ENCODE measurements at places on chromosomes 5 and 9.
A peak's percentile ranks its signal among the peaks of the same experiment; 100 is the strongest.

- DNase-seq: no peak
These were observed 1.9 kb downstream of the MOB3B start for GRCh38 chr9:27527702-27528075.

- no peak for DNase-seq
These were observed 1.2 kb upstream of the NIPAL4 start for GRCh38 chr5:157458835-157459234.

DNA sequence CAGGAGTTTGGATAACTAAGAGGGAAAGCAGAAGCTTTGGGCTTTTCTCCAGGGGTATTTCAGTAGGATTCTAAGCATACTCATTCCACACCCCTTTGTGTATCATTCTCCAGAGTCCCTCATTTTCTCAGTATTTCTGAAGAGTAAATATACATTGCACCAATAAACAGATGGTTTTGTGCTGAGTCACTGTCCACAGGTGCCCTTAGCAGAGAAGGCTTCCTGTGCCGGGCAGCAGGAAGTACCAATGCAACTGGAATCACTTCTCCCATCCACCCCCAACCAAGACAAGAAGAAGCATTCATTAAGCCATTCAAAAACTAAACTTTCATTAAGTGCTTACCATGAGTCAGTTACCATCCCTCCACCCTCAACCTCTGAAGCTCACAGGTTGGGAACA, 3.6 kb upstream of the CCNJL start:
- DNase-seq: no peak

GRCh38 chr5:171242521-171242920, 66.5 kb upstream of the TLX3 start:
- no peak for DNase-seq

- DNase-seq: no peak
These were observed 89.9 kb upstream of the TXNDC8 start for GRCh38 chr9:110427497-110428104.

- DNase-seq: no peak
These were observed 797.9 kb downstream of the TLE4 start for GRCh38 chr9:80369641-80370040.

GRCh38 chr5:107320846-107321245, 349.9 kb downstream of the EFNA5 start:
- no peak for DNase-seq

GRCh38 chr9:38250279-38251035, 142.0 kb upstream of the ALDH1B1 start:
- no peak for DNase-seq

- no peak for DNase-seq
These were observed 13.1 kb upstream of the LHFPL2 start for GRCh38 chr5:78661691-78662090.

DNA sequence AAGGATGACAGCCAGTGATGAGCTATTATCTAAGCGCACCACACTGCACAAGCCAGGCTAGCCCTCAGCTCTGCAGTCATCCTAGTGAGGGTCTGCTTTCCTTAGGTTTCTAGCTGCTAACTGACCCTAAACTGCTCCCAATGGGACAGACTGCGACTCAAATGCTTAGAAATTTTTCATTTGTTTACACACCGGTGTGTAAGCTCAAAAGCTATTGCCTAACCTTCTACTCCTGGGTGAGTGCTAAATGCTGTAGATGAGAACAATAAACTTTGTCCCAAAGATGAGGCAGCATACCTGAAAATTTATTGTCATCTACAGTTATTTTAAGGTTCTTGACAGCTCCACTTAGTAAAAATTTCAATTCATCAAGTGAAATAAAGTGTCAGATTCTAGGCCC, 311.4 kb downstream of the TMEM167A start:
- no peak for DNase-seq

DNA sequence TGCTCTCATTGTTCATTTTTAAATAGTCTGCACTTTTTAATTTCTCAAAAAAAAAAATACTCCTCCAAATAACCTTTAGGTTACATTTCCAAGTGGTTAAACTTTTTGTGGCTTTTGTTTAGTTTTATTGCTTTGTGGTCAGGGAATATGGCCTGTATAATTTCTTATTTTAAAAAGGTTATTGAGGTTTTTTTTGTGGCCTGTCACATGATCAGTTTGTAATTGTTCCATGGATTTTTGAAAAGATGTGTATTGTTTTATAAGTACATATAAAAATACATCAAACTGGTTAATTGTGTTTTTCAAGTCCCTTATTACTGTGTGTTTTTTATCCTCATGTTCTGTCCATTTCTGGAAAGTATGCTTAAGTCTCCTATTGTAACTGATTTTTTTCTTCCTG, 64.0 kb downstream of the ZNF618 start:
- DNase-seq: no peak

- DNase-seq: no peak
These were observed 22.4 kb upstream of the RETREG1 start for GRCh38 chr5:16639206-16639605.

DNA sequence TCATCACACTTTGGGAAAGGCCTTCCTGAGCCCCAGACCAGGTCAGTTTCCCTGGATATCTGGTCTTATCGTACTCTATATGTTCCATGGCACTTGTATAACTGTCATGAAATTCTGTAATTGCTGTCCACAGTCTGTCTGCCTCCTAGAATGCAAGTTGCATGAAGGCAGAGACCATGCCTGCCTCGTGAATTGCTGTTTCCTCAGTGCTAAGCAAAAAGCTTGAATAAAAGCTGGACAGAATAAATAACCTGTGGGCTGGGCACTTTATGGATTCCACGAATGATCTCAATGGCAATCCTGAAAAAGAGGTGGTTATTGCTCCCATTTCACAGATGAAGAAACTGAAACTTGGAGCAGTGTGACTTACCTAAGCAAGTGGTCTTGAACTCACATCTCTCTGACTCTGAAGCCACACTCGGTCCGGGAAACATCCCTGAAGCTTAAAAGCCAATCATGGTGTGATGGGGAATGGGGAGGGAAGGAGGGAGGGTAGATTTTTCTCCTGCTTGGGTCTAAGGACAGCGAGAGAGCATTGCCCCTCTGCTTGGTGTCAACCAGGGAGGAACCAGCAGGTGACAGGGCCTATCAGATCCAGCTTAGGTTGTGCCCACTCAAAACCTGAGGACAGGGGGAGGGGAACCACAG, 13.2 kb upstream of the LHX2 start:
- no peak for DNase-seq

GRCh38 chr9:27194401-27195091, 85.5 kb downstream of the TEK start:
- no peak for DNase-seq

DNA sequence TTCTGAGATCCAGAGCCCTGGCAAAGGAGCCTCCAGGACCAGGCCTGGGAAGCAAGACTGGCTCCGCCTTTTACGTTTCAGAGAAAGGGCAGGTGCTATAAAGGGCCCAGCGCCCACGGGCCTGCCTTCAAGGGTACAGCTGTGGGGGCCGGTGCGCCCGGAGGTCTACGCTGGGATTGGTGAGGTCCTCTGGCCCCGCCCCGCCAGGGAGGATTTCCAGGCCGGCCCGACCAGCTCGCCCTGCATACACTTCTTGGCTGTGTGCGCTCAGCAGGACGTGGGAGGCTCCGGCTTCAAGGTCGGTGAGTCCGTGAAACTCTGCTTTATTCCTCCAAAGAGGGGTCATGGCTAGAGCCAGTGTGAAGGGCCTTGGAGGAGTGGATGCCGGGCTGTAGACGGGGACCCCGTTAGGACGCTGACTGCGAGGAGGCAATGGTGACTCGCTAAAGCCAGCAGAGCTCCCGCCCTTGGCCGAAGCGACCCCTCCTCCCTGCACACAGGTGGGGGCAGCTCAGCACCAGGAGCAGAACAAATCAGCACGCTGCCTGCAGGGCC, at the start of gene CKMT2:
TSS of gene CKMT2 (plus strand) at position 243 of the 555 bp plus-strand sequence. CDS start 17,811 bp downstream, outside the sequence.
- DNase-seq: peak; percentile 74

DNA sequence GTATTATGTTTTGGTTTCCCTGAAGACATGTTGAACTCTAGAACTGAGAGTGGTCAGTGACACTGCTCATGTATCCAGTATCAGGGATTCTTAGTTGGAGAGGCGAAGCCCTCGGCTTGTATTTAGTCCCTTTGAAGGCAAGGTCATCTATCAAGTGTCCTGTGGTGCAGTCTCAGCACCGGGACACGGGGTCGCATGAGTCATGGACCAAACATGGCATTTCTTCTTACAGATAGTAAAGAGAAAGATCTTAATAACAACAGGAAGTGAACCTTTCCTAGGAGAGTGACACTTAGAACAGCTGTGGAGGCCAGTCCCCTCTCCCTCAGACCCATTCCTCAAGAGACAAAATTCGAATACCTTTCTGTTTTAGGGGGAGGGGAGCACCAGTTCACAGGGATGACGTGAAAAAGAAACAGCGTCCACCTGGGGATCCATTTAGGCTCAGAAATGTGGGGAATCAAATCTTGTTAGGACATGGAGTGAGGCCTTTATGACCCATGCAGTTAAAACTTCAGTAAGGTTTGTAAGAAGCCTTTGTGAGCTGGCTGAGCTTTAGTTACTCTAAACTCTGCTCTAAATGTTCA, 86.5 kb downstream of the ADGRV1 start:
- no peak for DNase-seq

- no peak for DNase-seq
These were observed 55.0 kb downstream of the DCP2 start for GRCh38 chr5:113031557-113031956.

- no peak for DNase-seq
These were observed 3.6 kb upstream of the FAM163B start for GRCh38 chr9:133612816-133613215.

- no peak for DNase-seq
These were observed 8.3 kb upstream of the CFAP95 start for GRCh38 chr9:69812068-69813000.

DNA sequence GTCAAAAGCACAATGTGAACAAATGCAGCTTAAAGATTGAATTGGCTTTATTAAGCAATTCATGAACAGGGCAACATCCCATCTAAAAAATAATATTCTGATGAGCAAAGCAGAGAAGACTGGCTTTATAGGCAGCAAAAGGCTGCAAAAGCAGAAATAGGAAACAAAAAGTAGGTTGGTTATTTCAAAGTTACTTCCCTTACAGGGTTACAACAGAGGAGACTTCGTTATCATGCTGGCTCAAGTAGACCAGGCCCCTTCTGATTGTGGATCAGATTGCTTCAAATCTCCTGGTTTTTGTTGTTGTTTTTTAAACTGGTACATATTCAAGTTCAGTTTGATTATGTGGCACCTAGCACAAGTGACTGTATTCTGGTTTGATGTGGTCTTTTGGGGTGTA, 73.1 kb downstream of the MAN2A1 start:
- DNase-seq: no peak

DNA sequence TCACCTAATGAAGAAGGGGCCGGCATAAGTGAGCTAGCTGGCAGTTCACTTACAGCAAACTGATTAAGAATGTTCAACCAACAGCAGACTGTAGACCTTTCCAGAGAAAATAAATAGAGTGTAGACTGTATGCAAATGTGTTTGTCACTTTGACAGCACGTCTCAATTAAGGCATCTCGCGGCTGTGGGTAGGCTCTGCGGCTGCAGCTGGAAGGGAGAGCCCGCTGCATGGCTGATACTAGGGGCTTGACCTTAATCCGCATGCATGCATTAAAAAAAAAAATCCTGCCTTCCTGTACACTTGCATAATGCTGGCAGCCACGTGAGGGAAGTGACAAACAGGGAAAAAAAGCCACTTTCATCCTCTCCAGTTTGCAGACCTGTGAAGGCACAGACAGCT, 82.3 kb downstream of the CRB2 start:
- peak; percentile 8 for DNase-seq

- DNase-seq: no peak
These were observed 35.6 kb downstream of the IL6ST start for GRCh38 chr5:55959208-55959607.

GRCh38 chr9:70262366-70262765, 3.6 kb downstream of the SMC5 start:
- DNase-seq: no peak

DNA sequence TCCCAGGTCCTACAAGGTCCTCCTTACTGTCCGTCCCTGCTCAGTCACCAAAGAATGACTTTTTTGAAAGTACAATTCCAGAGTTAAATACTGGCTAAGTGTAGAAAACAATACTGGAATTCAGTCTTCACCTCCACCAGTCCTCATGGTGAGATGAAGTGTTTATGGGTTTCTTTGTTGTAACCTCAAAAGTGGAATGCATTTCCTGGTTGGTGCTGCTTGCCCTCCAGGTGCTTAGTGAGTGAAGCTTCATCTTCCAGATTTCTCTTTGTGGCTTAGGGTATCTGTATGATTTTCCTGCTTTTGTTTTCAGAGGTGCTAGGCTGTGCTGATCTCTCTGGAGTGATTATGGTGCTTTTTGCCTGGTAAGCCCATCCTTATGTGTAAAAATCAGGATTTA, 49.4 kb upstream of the DHFR start:
- DNase-seq: no peak

GRCh38 chr5:751496-751895, 33.0 kb downstream of the ZDHHC11B start:
- peak; percentile 77 for DNase-seq

Data from suprapubic skin (tissue), 4 donors.